Large intestine (tissue), 12 donors: ENCODE measurements at places on chromosomes 12 and 14.

DNA sequence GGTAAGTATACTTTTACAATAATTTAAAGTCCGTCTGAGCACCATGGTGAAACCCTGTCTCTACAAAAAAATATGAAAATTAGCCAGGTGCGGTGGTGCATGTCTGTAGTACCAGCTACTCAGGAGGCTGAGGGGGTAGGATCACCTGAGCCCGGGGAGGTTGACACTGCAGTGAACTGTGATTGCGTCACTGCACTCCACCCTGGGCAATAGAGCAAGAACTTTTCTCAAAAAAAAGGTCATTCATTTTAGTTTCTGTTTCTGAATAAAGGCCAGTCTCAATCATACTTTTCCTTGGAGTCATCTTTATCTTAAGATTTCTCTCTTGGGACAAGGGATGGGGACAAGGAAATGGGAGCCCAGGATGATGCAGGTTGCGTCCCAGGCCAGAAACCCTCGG lies 12.9 kb downstream of the ANKRD13A start:
- DNase-seq, result peak; percentile 93

DNA sequence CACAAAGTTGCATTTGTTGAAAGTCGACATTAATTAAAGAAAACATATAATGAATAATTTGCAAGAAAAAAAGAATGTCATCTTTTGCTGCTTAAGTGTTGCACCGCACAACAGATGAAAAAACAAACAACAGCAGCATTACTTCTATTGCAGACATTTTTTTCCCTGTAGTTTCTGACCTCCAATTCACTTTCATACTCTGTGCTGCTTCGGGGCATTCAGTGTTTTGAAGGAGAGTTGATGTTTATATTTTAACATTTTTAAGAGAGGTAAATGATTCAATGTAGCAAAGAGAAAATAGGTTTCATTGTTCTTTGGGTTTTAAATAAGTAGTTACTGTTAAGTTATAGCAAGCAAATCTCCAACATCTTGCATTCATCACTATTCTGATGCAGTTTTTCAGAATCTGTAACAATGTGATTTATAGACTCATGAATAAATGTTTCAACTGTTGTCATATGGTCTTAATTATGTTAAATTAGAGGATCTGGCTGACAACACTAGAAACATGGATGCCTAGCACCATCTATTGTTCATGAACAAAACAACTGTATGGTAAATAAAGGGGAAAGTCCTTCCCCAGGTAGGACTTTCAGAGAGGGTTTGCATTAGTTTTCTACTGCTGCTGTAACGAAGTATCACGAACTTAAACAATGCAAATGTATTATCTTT lies 168.1 kb downstream of the BCAT1 start:
- no peak for DNase-seq

- DNase-seq, result no peak
Measured at GRCh38 chr14:75831455-75831854, 150.3 kb downstream of the TGFB3 start.

DNA sequence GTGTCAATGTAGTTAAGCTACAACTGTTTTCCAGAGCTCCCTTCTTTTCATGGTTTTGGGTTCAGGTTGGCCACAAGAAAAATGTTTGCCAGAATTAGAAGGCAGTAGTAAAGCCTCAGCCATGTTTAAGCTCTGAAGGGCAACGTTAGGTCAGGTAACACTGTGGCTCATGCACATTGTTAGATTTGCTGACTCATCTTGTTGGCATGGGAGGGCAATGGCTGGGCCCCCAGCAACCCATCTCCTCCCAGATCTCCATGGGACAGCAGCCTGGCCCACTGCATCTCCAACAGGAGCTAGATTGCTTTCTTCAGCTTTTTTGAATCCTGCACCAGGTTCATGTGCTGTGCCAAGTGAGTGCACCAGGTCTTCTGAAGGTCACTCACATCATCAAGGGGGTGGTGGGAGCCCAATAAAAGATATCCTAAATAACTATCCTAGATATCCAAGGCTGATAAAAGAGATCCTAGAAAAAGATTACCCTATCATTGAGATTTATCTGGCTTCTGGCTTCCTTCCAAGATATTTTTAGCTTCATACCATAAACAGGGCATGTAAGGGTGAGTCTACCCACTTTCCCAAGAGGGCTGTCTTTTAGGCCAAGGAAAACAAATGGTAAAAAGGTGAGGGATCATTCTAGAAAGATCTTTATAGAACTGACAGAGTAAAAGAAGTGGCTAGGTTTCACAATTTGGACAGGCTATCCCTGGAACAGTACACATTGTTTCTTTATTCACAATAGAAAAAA lies 28.9 kb downstream of the PTGER2 start:
- no peak for DNase-seq

DNA sequence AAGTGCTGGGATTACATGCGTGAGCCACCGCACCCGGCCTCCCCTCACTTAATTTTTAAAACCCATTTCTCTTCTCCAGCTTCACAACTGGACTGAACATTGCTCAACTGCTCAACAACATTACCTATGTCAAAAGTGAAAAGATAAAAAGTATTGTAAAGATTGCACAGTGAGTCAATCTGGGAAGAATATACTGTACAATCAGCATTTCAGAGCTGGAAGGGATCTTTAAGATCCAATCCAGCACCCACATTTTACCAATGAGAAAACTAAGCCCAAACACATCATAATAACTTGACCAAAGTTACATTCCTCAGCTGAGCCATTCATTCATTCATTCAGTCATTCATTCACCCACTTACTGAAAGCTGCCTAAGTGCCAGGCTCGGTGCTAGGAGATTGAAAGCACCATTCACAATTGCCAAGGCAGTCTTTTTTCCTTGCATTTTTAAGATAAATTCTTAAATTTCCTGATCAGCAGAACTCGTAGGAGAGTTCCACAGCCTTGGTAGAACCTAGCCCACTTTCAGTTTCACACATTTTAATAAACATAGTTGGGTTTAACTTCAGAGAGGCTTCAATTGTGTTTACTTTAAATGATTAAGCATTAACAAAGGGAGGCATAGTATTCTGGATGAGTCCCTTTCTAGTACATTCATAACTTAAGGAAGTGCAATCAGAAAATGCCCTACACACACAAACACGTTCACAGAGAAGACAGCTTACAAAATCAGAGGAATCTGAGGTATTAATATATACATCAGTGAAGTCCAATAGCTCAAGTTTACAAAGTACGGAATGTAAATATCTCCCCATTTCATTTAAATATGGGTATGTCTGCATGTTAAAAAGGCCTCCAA lies 3.0 kb downstream of the GALNT4 start:
- DNase-seq, result no peak
